ENCODE measurements at places on chromosomes 11 and 22.

GRCh38 chr11:11552529-11553087 lies 69.2 kb downstream of the GALNT18 start:
- no peak for DNase-seq

DNA sequence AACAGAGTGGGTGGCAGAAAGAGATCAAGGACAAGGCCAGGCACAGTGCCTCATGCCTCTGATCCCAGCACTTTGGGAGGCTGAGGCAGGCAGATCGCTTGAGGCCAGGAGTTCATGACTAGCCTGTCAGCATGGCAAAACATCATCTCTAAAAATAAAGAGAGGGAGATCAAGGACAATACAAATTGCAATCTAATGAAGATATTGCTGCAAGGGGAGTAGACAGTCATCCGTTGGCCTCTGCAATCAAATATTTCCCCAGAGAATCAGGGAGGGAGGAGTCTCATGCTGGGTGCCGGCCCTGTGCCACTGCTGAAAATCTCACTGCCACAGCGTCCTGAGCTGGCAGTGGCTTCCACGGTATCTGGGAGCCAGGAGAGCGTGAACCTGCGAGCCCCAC lies 19.4 kb upstream of the IL17RA start:
- no peak for DNase-seq

GRCh38 chr11:30317030-30317429 lies 5.9 kb upstream of the ARL14EP start:
- no peak for DNase-seq

DNA sequence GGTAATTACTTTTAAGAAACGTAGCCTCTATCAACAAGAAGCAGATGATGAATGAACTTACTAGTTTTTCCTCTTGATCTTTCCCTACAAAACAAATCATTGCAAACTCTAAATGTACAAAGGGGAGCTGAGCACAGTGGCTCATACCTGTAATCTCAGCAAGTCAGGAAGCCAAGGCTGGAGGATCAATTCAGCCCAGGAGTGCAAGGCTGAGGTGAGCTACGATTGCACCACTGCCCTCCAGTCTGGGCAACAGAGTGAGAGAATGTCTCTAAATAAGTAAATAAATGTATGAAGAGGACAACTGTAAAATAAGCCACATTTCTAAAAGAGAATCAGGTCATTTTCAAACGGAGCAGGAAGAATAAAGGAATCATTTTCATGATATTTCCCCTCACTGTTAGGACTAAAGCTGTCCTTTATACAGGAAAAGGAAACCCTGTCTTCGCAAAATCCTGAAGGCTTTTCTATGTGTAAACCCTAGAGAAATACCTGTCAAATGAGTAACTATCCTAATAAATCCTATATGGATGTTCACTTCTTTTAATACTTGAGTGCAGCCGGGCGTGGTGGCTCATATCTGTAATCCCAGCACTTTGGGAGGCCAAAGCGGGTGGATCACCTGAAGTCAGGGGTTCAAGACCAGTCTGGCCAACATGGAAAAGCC lies 41.2 kb downstream of the RRAS2 start:
- DNase-seq, result no peak
